ENCODE measurements at places on chromosomes 11 and 22.

DNA sequence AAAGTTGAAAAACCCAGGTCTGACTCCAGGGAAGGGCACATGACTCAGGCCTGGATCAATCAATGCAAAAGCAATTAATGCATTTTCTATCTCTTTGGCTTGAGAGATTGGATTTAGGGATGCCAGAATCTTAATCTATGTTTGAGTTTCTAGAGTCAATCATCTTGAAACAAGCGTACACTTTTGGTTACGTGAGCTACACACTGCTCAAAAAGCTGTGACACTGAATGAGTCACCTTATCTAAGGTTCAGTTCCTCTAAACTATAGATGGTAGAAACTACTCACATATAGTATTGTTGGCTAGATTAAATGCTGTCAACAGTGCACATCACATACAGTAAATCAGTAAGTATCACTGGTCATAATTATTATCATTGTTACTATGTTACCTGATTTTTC, 24.2 kb downstream of the MRE11 start:
- DNase-seq = no peak

GRCh38 chr11:7826324-7826723, 29.6 kb upstream of the OR5P2 start:
- no peak for DNase-seq

DNA sequence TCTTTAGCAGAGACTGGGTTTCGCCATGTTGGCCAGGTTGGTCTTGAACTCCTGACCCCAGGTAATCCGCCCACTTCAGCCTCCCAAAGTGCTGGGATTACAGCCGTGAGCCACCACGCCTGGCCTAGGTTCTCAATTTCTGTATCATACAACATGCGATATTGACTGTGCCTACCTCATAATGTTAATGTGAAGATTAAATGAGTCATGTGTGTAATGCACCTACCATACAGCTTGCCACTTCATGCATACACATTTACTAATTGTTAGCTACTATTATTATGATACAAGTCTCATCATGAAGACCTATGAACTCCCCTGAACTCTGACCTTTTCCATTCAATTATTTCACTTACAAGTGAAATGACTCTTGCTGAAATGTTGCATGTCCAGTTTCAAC, 25.7 kb downstream of the AGBL2 start:
- no peak for DNase-seq

GRCh38 chr11:9568854-9569587, 4.4 kb upstream of the WEE1 start:
- no peak for DNase-seq

- DNase-seq = no peak
Measured at GRCh38 chr22:44666207-44666585, 35.8 kb upstream of the PRR5 start.

DNA sequence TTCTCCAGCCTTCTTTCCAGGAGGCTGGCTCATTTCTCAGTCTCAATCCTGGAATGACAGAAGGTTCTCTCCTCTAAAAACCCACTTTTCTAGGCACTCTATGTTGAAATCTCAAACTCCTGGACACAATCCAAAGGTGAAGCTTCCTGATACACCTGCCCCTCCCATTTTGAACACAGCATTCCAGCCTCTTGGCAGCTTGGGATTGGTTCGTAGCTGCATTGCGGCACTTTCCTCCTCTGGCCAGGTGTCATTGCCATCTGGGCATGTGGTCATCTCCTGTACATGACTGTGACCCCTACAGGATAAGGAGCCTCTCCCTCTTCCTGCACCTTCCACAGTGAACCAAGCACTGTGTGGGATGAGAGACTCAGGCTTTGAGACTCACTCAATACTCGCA, 230.2 kb upstream of the B3GAT1 start:
- no peak for DNase-seq

DNA sequence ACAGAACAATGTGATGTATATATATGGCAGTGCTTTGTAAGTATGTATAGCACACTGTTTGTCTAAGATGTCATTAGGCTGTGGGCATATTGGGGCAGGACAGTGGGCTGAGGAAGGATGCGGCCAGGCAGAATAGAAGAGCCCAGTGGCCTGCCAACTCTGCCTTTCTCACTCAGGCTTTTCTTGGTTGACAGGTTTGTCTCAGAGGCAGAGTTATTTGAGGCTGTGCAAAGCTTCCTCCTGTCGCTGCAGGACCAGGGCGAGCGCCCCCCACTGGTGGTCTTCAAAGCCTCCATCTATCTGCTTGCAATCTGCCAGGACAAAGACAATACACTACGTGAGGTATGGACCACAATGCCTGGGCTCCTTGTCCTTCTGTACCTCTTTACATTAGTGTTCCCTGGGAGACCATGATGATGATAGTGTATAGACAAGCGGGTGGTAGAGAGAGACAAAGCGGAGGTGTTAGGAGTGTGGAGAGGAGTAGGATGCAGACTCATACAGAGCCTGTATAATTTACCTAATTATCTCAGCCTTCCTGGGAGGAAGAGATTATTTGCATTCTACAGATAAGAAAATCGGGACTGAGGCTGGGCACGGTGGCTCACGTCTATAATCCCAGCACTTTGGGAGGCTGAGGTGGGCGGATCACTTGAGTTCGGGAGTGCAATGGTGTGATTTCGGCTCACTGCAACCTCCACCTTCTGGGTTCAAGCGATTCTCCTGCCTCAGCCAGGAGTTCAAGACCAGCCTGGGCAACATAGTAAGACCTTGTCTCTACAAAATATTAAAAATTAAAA, 37.3 kb upstream of the CCDC134 start:
- peak; percentile 57 for DNase-seq

DNA sequence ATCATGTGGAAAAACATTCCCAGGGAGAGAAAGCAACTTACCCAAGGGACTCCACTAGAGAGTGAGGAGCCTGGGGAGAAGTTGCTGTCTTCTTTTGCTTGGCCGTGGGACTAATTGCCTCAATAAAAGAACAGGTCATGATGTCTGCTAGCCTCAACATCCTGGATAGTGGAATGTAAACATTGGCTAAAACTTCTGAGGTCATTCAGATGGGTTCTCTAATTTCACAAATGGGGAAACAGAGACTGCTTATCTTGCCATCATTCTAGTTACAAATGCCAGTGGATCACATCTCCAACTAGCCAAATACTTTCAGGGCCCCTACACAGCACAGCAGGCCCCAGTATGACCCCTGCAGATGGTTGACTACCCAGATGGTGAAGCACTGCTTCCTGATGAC, 28.4 kb upstream of the PAMR1 start:
- no peak for DNase-seq

DNA sequence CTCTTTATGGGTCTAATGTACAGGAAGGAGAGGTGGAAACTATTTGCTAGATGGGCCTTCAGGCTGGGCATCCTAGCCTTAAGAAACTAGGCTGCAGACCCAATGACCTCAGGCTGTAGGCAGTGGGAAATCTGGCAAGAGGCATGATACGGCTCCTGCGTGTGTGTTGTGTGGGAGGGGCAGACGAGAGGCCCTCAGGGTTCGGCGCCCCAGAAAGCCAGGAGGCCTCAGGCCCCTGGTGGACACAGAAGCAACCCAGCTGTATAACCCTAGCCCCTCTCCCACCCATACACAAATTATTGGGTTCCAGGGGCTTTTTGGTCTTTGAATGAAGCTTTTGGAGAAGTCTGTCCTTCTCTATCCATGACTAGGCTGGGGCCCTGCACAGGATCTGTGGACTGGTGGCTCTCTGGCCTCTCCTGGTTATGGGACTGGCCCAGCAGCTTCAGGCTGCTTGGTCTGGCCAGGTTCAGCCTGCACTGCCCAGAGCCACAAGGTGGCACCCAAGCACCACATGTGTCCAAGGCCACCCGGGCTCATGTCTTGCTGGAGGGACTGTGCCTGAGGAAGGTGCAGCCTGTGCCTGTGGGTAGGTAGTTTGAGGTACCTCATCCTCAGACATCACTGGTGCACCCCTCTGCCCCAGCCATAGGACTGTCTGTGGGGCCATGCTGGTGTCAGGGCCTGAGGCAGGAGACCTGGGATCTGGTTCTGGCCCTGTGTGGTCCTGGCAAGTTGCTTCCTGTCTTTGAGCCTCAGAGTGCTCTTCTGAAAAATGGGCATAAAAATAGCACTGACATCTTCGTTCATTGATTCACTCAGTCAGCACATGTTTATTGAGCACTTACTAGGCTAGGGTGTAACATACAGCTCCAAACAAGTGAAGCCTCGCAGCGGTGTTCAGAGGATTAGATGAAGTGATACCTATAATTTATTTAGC, 87.5 kb downstream of the RRM1 start:
- DNase-seq = peak; percentile 52

DNA sequence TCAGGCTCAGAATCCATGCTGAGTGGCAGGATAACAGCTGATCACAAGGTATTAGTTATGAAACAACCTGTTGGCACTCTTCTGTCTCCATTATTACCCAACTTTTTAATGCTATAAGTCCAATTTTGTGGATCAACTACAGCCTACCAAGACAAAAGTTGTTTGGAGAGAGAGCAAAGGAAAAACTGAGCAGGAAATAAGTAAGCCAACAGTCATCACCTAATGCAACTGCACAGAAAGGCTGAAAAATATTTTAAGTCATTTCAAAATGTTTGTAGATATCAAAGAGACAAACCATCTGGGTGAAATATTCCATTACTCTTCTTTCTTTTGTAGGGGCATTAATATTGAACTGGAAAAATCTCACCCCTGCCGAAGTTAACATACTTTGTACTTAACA, 41.6 kb downstream of the FDX1 start:
- DNase-seq = no peak

DNA sequence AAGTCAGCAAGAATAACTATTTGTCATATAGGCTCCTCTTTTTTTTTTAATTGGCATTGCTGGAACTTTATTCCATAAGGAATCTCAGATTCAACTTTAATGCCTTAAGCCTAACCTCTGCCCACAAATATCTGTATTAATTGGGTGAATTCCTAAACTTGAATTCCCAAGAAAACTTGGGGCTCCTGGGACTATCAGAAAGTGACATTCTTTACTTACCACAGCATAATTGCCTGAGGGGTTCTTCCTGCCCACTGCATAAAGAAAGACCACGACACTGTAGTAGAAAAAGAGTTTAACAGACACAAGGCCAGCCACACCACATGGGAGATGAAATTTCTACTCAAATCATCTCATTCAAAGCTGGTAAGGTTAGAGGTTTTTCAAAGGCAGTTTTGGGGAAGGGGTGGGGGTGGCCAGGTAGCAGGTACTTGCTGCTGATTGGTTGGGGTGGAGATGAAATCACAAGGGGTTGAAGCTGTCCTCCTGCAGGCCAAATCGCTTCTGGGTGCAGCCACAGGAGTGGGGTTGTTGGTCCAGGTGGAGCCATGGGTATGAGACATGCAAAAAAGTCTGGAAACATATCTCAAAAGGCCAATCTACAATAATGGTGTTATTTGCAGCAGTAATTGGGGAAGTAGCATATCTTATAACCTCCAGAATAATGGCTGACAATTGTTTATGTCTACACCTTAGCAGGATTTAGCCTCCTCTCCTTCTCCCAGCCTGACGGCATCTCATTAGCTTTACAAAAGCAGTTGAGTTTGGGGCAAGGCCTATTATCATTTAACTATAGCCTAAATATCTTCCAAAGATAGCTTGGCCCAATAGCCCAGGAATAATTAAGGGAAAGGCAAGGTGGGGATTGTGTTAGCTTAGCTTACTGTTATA, 4.8 kb upstream of the NLRP10 start:
- DNase-seq = no peak

DNA sequence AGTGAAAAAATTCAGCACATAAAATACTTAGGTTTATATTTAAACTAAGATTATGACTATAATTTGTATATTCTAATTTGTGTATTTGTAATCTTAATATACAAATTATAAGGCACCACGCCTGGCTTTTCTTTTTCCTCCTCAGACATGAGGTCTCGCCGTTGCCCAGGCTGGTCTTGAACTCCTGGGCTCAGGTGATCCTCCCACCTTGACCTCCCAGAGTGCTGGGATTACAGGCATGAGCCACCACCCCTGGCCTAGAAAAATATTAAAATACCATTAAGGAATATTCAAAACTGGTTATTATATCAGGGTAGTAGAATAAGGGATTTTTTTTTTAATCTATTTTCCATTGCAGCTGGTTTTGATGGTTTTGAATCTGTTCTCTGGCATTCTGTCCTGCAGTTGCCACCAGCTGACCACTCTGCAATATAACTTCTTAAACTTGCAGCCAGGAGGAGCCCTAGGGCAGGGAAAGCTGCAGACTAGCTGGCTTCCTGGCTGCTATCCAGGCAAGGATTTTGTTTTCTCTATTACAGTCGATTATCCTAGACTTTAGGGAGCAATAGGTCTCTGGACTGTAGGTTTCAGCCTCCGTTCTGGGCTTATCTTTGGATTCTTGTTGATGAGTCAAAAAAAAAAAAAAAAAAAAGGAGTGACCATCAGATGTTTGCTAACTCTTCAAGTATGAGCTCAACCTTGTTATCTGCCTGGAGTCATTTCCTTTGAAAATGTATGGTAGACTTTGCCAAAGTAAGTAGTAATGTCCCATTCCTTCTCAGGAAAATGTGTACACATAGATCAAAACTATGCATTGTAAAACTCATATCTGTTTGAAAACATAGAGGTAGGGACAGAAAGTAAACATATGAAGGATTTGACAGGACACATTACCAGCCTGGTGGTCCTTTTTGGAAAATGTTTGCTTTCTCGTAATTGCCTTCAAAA, 13.2 kb downstream of the POLA2 start:
- DNase-seq = peak; percentile 24

GRCh38 chr11:102111787-102112508, 1.7 kb downstream of the YAP1 start:
- DNase-seq = peak; percentile 6

- DNase-seq = no peak
Measured at GRCh38 chr11:119752345-119752871, 23.4 kb upstream of the NECTIN1 start.

- no peak for DNase-seq
Measured at GRCh38 chr11:48096588-48097525, 116.5 kb downstream of the PTPRJ start.

DNA sequence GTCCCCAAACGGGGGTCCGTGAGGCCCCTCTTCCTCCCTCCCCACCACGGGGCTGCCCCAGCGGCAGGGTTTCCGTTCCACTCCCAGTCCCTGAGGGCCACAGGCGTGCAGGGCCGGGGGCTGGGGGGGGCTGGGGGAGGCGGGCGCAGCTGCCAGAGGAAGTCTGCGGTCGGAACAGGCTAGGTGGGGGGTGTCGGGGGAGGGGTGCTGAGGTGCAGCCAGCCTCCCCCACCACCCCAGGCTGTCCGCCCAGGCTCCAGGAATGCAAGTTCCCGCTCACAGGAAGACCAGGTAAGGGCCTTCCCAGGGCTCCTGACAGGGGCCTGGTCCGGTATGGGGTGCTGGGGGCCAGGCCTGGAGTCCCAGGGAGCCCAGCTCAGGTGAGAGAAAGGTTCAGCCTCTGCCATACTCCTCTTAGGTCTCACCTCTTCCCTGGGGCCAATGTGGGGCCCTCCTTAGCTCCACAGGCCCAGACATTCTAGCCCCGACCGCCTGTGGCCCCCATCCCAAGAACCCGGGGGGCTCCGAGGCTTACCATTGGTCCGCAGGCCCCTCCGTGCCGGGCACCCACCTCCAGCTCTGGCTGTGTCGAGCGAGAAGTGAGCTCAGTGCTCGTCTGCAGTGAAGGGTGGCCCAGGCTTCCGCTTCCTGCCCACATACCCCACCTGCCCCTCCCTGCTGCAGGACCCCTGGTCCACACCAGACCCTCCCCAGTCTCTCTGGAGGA, at the start of gene PTPRCAP:
Gene PTPRCAP (minus strand): TSS at position 601 of the 727 bp plus-strand sequence. CDS start 63 bp downstream, at position 538.
- peak; percentile 82 for DNase-seq
